ENCODE measurements at places on chromosomes 3 and 15.

GRCh38 chr15:100768501-100768931 lies 111.1 kb upstream of the ALDH1A3 start:
- no peak for DNase-seq

DNA sequence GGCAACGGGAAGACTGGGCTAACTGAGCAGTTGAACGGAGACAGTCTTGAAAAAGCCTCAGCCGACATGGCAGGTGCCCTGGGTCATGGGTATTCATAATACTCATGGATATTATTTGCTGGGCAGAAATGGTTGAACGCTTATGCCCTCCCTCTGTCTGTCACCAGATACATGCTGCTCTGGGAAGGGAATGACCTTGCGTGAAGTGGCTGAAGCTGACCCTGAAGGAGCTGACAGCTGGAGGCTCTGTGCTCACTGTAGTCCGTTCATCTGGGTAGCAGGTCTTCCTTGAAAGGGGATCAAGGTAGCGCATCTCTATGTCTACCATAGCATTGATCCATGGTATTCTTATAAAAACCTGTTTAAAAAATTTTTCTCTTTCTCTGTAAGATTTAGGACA lies 390.7 kb downstream of the PDCD6IP start:
- no peak for DNase-seq

- no peak for DNase-seq
These were observed 14.6 kb downstream of the RAB7A start for GRCh38 chr3:128740621-128741020.

DNA sequence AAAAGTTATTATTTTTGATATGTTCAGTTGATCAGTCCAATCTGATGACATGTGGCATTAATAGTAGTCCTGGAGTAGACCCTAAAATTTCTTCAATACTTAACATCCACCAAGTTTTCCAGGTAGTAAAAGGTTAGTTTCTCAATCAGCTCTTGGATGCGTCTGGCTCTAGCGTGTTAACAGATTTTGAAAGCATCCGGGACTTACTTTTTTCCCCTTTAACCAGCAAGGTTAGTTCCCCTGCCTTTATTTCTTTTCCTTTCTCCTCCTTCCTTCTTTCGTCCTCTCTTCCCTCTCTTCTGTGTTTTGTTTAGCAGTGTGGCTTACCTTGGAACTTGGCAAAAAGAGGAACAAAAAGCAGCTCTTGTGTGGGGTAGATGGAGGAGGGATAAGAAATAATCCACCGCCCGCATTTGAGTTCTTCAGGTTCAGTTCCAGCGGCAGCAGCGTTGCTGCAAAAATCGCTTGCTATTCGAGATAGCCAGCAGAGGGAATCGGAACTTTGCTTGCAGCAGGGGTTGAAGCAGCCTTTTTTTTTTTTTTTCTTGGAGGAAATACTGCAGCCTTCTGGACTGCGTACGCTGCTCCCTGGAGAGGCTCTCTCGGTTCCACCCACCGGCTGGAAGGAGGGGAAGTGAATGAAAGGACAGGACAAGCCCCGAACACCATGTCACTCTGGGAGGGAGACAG lies at the start of gene RBMS3:
TSS of gene RBMS3 (plus strand) at position 668 of the 690 bp plus-strand sequence.
- DNase-seq = no peak

DNA sequence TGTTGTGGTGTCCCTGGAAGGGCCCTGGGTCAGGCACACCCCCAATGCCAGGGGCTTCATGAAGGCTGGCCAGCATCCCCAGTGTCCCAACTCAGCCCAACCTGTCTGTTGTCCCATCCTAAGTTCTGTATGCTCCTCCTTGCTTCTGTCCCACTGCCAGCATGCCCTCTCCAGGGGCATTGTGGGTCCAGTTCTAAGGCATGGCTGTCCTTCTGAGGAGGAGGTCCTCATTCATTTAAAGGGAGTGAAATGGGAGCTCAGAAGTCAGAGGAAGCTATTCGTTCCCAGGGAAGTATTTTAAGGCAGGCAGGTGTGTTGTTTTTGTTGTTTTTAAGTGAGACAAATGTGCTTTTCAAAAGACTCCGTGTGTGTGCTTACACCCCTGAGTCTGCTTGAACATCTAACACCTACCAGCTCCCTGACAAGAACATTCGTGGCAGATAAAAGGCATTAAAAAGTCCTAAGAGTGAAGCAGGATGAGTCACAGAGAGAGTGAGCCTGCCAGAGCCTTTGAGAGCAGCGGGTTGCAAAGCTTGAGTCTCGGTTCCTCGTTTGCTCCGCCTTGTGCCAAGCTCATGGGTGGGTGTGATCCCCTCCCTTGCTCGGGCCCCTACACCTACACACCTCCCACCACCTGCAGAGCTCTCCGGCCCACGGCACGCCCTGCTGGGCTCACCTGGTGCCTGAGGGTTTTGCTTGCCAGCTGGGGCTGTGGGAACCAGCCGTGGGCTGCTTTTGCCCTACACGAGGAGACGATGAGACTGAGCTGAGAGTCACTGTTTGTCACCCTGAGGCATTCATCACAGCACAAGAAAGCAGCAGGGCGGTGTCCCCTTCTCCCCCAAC lies 183.4 kb upstream of the TOPAZ1 start:
- DNase-seq = no peak

GRCh38 chr3:119703820-119704531 lies 1.2 kb downstream of the CFAP91 start:
- DNase-seq = no peak

DNA sequence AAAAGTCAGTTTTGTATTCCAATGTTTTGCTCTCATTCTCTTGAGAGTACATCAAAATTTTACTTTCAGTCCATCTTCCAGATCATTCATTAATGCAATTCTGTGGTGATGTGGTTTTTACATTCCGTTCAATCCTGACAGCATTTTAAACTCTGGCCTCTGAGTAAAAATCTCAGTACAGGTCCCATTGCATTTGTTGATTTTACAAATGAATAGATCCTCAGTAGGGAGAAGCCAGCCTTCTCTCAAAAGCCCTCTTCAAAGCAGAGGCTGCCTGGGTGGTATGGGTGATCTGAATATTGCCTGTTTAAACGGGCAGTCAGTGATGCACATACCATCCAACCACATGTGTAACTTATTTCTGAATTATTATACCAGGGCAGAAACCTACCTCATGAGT lies 72.5 kb upstream of the TSC22D2 start:
- DNase-seq = no peak

- DNase-seq = no peak
These were observed 250.6 kb downstream of the NR1D2 start for GRCh38 chr3:24195504-24196230.

- no peak for DNase-seq
These were observed 155.2 kb downstream of the RBPMS2 start for GRCh38 chr15:64619880-64620839.

- DNase-seq = no peak
These were observed 53.9 kb upstream of the MELTF start for GRCh38 chr3:197083486-197083885.

GRCh38 chr3:155013427-155013826 lies 66.7 kb upstream of the MME start:
- DNase-seq = no peak

- DNase-seq = no peak
These were observed 1080.9 kb upstream of the CADM2 start for GRCh38 chr3:83877910-83878309.

DNA sequence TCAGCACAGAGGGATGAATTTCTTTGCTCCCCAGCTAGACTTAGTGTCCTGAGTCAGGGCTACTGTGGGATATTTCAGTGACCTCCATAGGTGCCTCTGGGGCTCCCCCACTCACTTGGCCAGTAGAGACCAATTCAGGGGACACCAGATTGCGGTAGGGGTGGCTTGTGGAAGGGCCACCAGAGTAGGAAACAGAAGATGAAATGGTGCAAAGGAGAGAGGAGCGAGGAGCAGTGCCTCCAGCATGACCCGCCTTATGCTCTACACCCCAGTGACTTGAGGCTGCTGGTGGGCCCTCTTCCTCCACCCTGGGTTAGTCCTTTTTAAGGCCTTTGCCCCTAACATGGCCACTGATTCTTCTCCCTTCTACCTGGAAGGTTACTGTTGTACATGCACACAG lies 2.5 kb downstream of the AEN start:
- no peak for DNase-seq

GRCh38 chr3:197926418-197926817 lies 23.6 kb upstream of the RPL35A start:
- no peak for DNase-seq

GRCh38 chr3:195054311-195054710 lies 216.6 kb downstream of the XXYLT1 start:
- no peak for DNase-seq

DNA sequence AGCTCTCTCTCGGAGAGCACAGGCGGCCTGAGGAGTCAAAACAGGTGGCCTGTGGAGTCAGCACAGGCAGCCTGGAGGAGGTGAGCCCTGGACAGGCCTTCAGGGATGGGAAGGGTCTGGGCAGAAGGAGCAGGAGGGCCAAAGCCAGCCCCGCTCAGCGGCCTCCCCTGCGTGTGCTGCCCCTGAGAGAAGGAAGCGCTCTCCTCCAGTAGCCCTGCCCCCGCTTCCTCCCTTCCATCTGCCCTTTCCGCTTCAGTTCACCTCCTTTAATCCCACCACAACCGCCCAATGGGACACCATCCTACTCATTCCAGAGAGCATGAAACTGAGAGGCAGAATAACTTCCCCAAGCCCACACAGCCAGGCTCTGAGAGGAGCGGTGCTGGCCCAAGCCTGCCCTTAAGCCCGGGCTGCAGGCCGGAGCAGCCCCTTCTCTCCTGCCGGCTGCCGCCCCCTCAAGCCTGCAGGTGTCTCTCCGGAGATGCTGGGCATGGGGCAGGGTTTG lies 3.2 kb upstream of the NR2E3 start:
- DNase-seq = no peak

DNA sequence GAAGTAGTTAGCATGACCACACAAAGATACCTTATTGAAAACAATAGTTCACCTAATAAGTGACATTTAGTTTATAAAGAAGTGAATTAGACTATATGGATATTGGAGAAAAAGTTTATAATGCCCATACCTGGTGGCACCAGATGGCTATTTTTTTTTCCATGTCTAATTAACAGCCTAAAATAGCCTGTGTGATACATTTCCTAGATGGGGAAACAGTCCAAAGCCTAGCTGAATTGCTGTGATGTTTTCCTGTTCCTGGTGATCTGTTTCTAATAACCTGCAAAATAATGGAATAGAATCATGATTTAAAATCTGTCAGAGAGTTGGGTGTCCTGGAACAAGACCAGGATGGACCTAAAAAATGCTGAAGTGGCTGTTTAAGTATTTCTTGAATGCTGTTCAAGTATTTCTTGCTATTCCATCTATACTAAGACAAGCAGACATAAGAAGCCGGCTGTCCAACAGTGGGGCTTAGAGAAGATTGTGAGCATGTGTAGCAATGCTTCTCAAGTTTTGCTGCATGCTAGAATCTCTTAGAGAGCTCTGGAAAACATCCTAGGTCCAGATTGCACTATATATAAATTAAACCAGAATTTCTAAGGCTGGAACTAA lies 31.3 kb downstream of the LRRC3B start:
- DNase-seq = no peak

- no peak for DNase-seq
These were observed at the start of gene STX19 for GRCh38 chr3:94028093-94028837. STX19 (minus strand) TSS chr3:94028597; CDS start chr3:94015269, 13,328 bp downstream.

- DNase-seq = no peak
These were observed 183.3 kb downstream of the PDE8A start for GRCh38 chr15:85164841-85165466.
